ENCODE measurements at places on chromosomes 7 and 10. TPM values are rescaled to one million over a fixed set of nuclear protein-coding genes. Genes with fewer than 3 reads are reported as not detected.

The SLC37A3 gene
- 67.8 TPM for total RNA-seq

The ATE1 gene
- total RNA-seq = 28.2 TPM

The PNLIPRP3 gene
- total RNA-seq = not detected

The UPP1 gene
- 26.8 TPM for total RNA-seq

The CAV2 gene
- 148 TPM for total RNA-seq

The LRIT1 gene
- total RNA-seq = not detected

The C10orf105 gene
- total RNA-seq = 0.11 TPM

DNA sequence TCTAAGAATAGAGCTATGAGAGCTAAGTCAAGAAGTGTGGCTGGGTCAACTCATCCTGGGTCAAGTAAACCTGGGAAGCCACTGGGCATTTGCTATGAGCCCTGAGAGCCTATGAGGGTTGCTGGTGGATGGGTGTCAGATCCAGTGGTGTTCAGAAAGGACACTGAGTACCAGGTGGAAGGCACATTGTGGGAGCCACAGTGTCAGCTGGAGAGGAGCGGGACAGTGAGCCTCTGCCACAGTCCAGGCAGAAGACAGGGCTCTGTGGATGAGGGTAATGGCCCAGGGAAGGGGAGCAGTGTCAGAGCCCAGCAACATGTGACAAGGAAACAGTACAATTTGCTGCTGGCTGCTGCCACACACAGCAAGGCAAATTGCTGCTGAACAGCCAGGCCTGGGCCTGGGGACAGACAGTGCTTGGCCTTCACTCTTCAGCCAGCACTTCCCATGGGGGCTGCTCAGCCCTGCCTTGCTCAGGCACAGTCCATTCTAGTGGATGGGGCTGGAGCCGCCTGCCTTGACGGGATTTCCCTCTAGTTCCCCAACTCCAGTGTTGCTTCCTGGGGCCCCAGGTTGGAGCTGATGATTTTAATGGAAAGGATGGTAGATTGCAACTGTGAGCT is 90.9 kb upstream of the CHST15 start:
- H3K27me3 ChIP-seq = no peaks in the 10 kb centered on the region
- DNase-seq = no peak
- peaks cover 4% of the 10 kb centered on the region for H3K4me1 ChIP-seq
- no peaks in the 10 kb centered on the region for H3K36me3 ChIP-seq
- no peak overlapping the region for H3K4me3 ChIP-seq

- no peak for DNase-seq
- H3K4me3 ChIP-seq = peak overlapping the region; percentile 55
- peaks cover 54% of the 10 kb centered on the region for H3K27me3 ChIP-seq
Measured at GRCh38 chr10:133325440-133326222, 11.1 kb downstream of the CALY start.

GRCh38 chr7:100627238-100627549 is 14.2 kb downstream of the TFR2 start:
- DNase-seq = no peak
- H3K36me3 ChIP-seq = peaks cover 2% of the 10 kb centered on the region
- H3K27me3 ChIP-seq = peaks cover 26% of the 10 kb centered on the region
- peak overlapping the region; percentile 21 for H3K27ac ChIP-seq
- H3K4me1 ChIP-seq = peaks cover 12% of the 10 kb centered on the region
- H3K4me3 ChIP-seq = no peak overlapping the region

GRCh38 chr10:77241350-77241725 is 396.3 kb downstream of the KCNMA1 start:
- DNase-seq = no peak
- peak overlapping the region; percentile 78 for H3K27ac ChIP-seq
- H3K4me1 ChIP-seq = peaks cover 96% of the 10 kb centered on the region

DNA sequence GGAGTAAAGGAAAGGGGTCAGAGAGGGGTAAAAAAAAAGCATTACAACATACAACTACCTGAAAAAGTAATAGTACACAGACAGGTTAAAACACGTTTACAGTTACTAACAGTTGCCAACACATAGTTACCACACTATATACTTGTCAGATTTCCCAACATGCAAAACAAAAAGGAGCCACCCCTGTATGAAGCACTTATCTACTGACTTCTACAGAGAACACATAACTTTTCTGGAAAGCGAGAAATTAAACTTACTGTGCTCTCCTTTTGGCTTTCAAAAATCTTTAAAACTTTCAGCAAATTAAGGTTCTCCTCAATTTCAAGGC is 2.1 kb downstream of the ABI1 start:
- peak overlapping the region; percentile 94 for H3K27ac ChIP-seq
- H3K4me3 ChIP-seq = peak overlapping the region; percentile 83
- peaks cover 63% of the 10 kb centered on the region for H3K4me1 ChIP-seq
- H3K27me3 ChIP-seq = no peaks in the 10 kb centered on the region
- no peaks in the 10 kb centered on the region for H3K36me3 ChIP-seq
- DNase-seq = no peak

Data from esophagus muscularis mucosa (tissue), 4 donors.